ENCODE measurements at places on chromosomes 2 and 18.
A peak's percentile ranks its signal among the peaks of the same experiment; 100 is the strongest.

DNA sequence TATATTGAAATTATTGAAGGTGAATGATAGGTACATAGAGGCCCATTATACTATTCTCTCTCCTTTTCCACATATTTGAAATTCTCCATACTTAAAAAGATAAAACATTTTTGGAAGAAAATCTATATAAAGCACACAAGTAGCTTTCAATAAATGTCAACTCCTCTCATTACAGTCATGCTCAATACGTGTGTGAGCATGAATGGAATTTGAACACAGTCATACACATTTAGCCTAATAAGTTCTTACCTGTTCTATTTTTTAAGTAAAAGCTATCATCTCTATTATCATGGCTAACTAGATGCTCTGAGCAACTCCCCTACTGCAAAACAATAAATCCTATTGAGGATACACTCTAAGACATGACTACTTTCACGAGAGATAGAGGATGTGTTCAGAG, 41.9 kb upstream of the SPATS2L start:
- DNase-seq: no peak

- DNase-seq: no peak
These were observed 364.3 kb downstream of the RNF144A start for GRCh38 chr2:7281231-7282201.

GRCh38 chr2:201668402-201668910, 25.2 kb upstream of the TMEM237 start:
- DNase-seq: no peak

DNA sequence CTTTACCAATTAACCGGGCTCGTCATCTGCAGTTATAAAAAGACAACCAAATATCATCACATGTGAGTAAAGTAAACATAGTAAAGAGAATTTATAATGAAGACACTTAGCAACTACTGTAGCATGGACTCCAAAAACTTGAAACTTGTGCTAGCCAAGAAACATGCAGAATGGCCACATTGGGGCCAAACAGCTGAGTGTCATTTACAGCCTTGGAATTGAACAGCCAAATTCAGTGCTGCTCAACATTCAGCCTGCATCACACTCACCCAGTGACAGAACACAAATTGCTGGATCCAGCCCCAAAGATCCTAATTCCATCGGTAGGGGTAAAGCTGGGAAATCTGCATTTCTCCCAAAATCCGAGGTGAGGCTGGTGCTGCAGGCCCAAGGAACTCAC, 224.8 kb upstream of the GYPC start:
- DNase-seq: no peak

- peak; percentile 89 for DNase-seq
These were observed 135.4 kb upstream of the MGAT5 start for GRCh38 chr2:134118279-134119116.

DNA sequence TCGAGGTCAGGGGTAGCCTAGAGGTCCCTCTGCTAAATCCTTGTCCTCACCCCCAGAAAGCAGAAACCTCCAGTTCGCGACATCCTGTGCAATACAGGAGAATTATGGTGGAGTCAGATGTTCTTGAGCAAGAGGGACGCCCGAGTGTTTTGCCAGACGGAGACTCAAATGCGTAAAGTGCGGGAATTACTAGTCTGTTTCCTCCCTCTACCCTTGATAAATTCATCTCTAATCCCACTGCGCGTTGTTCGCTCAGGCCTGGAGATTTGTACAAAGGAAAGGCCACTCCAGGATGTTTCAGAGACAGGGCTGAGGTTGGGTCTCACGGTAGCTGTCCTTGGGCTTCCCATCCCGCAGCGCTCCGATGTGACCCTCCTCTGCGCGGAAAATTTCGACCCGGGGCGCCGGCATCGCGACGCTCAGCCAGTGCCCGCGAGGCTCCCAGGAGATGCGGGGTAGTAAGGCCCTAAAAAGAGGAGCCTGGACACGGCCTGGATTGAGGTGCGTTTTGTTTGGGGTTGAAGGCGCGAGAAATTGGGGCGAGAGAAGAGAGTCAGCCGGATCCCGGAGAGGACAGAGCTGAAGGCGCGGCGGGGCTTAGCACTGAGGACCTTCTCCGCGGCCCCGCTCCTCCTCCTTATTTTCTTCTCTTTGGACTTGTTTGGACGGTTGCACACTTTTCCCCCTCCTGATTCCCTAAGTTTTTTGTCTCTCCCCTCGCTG, 2.6 kb upstream of the NEUROD1 start:
- DNase-seq: no peak

- DNase-seq: no peak
These were observed 148.4 kb upstream of the ACVR2A start for GRCh38 chr2:147696426-147696825.

DNA sequence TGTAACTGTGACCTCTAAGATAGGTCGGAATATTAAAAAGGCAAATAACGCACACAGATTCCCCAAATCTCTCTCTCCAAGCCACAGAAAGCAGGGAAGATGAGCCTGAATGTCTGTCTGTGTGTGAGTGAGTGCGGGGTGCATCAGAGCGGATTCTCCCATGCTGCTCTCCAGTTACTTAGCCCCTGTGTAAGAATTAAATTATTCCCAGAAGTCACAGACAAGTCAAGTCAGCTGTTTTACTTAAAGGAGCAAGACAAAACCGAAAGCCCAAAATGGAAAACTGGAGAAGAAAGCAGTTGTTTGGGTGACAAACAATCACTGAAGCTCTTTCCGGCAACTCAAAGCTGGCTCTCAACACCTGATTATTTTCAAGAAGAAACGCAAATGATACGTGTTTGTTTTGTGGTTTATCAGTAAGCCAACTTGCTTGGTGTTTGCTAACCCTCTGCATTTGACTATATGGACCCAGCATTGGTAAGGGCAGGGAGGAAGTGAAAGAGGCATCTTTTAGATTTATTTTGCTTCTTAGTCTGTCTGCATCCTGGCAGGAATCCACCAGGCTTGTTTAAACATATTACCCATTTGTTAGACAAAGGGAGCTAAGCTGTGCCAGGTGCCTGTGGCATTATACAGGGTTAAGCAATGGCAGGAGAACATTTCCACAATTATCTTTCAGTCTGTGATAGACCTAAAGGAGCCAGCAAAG, 121.5 kb upstream of the CREB1 start:
- no peak for DNase-seq

DNA sequence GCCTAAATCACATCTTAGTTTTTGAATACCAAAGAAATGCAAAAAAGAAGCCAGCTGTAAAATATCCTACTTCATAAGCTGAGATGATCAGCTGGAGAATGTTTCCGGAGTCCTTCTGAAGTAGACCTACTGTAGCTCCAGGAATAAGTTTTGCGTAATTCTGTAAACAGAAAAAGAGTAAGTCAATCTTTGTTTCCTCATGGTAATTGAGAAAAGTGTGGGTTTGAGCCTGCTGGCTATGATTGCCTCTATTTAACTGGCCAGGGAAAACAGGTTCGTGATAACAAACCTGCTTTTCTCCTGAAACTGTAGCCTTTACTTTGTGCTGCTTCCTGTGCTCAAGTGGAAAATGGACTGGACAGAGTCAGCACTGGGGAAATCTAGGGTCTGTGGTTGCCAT, 58.2 kb downstream of the ITGB6 start:
- no peak for DNase-seq

- peak; percentile 84 for DNase-seq
These were observed 37.9 kb downstream of the ODC1 start for GRCh38 chr2:10410001-10410822.

GRCh38 chr2:171244466-171244969, 83.8 kb upstream of the TLK1 start:
- DNase-seq: no peak

- peak; percentile 87 for DNase-seq
These were observed 43.7 kb downstream of the MEX3C start for GRCh38 chr18:51153659-51154371.

- DNase-seq: no peak
These were observed 21.7 kb upstream of the PHLPP1 start for GRCh38 chr18:62693659-62694058.

GRCh38 chr2:232174662-232175061, 203.9 kb upstream of the ALPP start:
- no peak for DNase-seq

- no peak for DNase-seq
These were observed 4.0 kb downstream of the BAZ2B start for GRCh38 chr2:159612255-159612901.

GRCh38 chr2:44549099-44549471, 187.3 kb downstream of the CAMKMT start:
- DNase-seq: no peak

DNA sequence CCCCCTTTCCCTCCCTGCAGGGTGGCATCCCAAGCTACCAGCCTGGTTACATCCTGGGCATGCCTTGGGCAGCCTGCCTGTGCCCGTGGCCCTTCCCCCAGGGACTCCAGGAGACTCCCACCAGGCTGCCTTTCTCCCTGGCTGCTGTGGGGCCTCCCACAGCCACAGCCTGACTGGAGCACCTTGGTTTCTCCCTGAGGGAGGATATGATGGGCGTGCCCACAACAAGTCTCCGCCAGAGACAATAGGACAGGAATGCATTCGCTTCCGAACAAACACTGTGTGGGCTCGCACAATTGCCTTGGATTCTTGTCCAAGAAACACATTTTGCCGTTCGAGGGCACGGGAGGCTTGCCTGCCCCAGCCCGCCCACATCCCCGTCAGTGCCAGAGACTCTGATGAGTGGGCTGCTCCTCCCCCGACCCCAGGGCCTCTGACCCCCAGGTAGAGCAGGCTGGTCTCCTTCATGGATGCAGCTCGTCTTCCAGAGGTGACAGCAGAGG, 102.1 kb downstream of the SMAD7 start:
- no peak for DNase-seq

GRCh38 chr2:160270571-160271113, 70.6 kb upstream of the ITGB6 start:
- no peak for DNase-seq

DNA sequence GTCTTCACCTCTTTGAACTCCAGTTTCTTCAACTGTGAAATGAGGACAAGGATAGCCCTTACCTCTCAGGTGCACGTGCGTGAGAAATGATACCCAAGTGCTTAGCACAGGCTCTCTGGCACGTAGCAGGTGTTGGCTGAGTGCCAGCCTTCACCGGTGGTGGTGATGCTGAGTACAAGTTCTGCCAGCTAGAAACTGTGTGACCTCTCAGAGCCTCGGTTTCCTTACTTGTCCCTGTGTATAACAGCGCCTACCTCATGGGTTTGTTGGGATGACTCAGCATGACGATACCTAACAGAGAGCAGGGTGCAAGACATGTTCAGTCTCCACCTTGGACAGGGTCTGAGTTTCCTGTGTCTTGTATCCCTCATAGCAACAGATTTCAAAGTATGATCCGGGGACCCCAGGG, 205.1 kb downstream of the TNS1 start:
- DNase-seq: peak; percentile 17

DNA sequence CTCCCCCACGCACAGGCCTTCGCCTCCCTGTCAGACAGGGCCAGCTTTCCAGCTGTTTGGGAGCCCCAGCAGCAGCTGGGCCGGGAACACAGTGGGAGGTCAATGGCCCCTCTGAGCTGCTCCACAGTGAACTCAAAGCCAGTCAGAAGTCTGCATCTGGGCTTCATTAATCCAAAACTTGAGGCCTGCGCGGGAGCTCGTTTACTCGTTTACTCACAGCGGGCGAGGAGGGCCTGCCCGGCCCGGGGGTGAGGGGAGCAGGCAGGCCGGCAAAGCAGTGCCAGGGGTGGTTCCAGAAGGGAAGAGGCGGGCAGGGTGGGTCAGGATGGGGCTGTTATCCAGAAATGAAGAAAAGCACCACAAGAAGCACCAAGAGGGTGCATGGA, 36.8 kb upstream of the SEMA4C start:
- no peak for DNase-seq

All from OCI-LY7 (cell line).